Activated naive CD4-positive, alpha-beta T cell treated with Interleukin-2 at 50 U/mL for 16 hours (primary cell): ENCODE measurements at places on chromosomes 1 and 21.

GRCh38 chr1:203028784-203029553 is 2.7 kb downstream of the PPFIA4 start:
- no peak for DNase-seq

- no peak for DNase-seq
Observed at GRCh38 chr1:64691626-64692025, 53.2 kb upstream of the RAVER2 start.

- DNase-seq, result no peak
Observed at GRCh38 chr1:225996946-225997545, 2.1 kb downstream of the SDE2 start.

DNA sequence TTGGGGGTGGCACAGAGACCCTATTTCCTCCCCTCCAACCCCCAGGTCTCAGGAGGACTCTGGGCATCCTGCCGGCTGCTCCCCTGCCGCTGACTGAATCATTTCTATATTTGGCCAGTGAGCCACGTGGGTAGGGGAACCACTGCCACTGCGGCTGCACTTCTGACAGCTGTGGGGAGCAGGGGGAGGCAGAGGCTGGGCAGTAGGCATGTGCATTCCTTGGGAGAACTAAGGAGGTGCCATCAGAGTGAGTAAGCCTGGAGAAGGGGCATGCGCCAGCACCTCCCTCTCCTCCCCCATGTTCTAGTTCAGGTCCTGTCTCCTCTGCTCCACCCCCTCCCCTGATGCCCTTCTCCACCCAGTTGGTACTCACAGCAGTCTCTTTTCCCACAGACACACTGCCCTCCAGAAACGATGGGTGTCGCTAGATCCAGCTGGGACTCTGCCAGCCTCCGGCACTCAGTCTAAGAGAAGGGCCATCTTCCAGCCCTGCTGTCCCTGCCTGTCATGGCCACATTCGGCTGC is 12.0 kb downstream of the PPFIA4 start:
- DNase-seq, result no peak

GRCh38 chr1:173853074-173853473 is 14.7 kb downstream of the GAS5 start:
- no peak for DNase-seq

DNA sequence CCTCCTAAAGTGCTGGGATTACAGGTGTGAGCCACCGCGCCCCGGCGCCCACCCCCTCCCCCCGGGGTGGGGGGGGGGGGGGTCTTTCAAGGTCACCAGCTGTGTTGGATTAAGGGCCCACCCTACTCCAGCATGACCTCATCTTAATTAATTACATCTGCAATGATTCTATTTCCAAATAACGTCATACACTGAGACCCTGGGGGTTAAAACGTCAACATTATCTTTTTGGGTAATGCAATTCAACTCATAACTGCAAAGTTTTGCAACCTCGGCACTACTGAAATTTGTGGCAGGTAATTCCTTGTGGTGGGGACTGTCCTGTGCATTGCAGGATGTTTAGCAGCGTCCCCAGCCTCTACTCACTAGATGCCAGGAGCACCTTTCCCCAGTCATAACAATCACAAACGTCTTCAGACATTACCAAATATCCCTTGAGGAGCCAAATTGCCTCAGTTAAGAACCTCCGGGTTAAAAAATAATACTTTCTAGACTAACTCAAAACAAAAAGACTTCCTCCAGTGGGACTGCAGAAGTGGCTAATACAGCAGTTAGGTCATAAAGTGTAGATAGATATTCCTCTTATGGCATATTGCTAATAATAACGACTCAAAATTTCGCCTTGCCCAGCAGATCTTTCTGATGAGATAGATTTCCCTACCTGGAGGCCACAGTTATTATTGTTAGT is 233.0 kb upstream of the KAZN start:
- no peak for DNase-seq

GRCh38 chr1:213416461-213417224 is 365.6 kb downstream of the RPS6KC1 start:
- DNase-seq, result no peak

DNA sequence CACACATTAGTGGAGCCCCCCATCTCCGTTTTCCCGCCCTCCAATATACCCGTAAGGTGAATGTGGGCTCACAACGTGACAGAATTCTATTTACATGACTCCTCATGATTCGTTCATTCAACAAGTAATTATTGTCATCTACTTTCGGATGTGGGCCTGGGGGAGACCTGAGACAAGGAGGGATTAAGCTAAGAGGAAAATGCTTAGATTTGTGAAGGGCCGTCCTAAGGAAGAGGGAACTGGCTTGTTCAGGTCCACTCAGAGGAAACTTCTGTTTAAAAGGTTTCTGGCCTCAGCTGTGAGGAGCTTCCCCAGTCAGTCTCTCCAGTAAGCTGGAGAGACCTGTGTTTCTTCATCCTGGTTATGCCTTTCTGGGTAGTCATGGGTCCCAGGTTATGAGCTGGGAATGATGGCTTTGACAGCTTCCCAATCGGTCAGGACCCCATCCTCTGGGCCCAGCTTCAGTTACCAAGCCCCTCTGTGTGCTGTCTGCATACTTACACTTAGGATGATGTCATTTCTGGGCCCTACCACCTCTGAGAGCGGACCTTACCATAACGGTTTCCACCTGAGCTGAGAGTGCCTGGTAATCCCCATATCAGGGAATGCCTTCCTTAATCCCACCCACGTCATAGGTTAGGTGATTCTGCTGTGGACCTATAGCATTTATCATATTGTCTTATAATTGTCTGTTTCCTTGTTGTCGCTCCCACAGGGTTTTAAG is 687 bp upstream of the ERI3 start:
- no peak for DNase-seq

GRCh38 chr1:59315529-59316463 is 18.9 kb downstream of the FGGY start:
- no peak for DNase-seq

GRCh38 chr1:236261898-236262297 is 19.9 kb downstream of the ERO1B start:
- DNase-seq, result no peak

- no peak for DNase-seq
Observed at GRCh38 chr1:117836069-117836468, 93.4 kb downstream of the GDAP2 start.

- no peak for DNase-seq
Observed at GRCh38 chr1:98045211-98045766, 124.5 kb upstream of the DPYD start.

- no peak for DNase-seq
Observed at GRCh38 chr1:235908742-235909520, 42.2 kb upstream of the LYST start.

GRCh38 chr1:201436393-201436792 is 14.9 kb upstream of the TNNI1 start:
- no peak for DNase-seq

DNA sequence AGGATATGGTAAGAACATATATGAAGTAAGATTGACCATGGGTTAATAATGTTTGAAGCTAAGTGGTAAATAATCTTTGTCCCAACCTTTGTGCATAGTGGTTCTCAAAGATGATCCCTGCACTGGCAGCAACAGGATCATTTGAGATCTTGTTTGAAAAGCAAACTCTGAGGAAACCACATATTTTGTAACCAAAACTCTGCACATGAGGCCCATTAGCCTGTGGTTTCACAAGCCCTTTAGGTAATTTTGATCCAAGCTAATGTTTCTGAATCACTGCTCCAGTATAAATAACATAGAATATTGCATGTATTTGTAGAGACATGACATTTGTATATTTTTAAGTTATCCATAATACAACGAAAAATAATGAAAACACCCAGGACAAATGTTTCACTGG is 147.9 kb upstream of the RGS18 start:
- DNase-seq, result no peak

- no peak for DNase-seq
Observed at GRCh38 chr1:155253208-155253607, 2.1 kb downstream of the ENTREP3 start.

GRCh38 chr1:11355559-11356475 is 82.8 kb downstream of the UBIAD1 start:
- DNase-seq, result no peak

GRCh38 chr1:238647877-238648276 is 738.5 kb upstream of the CHRM3 start:
- DNase-seq, result no peak

DNA sequence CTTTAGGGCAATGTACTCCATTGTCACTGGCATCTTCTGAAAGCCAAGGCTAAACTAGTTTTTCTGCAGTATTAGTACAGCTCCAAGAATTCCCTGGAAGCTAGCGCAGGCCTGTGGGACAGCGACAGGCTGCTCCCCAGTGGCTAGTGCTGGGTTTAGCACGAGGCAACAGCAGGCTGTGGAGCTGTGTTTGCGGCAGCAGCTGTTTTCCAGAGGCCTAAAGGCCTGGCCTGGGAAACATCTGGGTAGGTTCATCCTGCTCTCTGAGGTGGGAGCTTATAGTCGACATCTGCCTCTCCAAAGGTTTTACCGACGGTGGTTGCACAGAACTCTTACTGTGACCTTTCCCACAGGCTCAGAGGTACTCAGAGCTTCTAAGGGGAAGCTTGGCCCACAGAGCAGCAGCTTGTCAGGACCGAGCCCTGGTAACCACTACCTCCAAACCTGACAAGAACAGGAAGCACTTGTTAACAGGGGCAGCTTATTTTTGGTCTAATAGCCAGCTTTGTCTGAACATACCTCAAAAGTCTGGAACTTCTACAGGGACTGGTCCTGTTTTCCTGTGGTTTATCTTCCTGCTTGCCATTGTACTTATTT is 17.2 kb downstream of the CC2D1B start:
- no peak for DNase-seq

DNA sequence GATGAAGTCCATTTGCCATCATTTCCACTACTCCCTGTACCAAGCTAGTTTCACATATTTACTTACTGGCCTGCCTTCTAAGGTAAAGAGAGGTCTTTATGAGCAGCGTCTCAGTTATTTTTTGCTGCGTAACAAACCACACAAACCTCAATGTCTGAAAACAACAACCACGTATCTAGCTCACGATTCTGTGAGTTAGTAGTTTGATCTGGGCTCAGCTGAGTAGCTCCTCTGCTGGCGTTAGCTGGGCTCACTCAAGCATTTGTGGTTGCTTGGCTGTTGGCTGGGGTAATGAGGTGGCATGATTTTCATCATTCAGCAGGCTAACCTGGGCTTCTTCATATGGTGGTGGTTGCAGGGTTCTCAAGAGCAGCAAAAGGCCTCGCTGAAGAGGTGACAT is 225.4 kb downstream of the FOXD2 start:
- no peak for DNase-seq

DNA sequence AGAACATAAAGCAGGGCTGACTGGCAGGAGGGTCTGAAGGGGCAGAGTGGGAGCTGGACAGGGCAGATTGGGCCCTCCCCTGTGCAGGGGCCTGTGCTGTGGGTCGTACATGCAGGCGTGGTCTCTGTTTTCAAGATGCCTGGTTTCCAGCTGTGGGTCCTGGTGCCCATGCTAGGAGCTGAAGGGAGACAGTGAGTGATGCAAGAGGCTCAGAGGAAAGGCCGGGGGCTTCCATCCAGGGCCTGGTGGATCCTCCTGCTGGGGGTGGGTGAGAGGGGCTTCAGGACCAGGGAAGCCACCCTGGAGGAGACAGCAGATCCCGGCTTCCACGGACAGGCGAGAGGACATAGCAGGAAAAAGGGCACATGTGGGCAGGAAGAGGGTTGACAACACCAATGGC is 349.0 kb upstream of the VAMP3 start:
- DNase-seq, result no peak

DNA sequence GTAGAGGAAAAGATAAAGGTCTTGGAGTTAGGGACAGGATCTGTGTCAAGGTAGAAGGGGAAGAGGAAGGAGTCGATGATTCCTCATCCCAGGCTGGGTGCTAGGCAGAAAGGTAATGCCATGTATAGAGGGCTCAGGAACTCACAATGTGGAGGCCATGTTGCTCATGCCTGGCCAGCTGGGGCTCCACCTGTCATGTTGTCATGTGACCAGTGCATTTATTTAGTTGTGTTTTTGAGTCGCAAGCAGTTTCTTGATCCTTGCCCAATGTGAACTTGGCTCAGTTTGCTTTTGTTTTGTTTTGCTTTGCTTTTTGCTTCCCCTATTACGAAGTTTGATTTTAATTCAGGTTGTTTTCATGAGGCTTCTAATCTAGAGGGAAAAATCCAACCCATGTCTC is 5.7 kb downstream of the CASQ2 start:
- DNase-seq, result no peak

- DNase-seq, result no peak
Observed at GRCh38 chr1:156119503-156120209, 5.1 kb downstream of the LMNA start.

DNA sequence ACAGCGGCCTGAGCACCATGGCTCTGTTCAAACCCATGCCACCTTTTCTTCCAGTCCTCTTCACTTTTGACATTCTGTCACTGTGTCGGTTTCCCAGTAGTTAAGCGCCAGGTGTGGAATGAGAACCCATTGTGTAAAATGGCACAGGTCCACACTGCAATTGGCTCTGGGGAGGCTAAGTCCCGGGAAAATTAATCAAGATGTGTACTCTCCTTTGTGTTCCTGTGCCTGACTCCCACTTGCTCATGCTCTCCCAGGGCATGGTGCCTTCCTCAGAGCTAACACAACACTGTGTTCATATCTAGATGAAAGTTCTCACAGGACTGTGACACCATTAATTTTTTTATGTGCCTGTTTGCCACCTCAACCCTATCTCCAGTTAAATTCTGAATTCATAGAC is 59.0 kb upstream of the BTG3 start:
- no peak for DNase-seq

DNA sequence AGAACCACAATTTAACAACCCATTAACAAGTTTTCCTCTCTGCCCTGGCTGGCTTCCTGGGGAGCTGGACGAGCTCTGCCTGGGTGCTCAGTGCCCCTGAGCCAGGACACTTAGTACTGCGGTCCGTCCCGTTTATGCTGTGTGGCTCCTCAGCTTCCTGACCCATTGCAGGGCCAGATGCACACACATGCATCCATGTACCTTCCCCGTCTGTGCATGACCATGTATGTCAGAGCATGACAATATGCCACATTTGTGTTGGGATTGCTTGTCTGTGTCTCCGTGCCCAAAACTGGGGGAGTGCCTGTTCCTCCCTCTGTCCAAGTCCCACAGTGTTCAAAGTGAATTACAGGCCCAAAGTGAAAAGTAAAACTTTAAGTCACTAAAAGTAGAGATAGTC is 9.7 kb upstream of the TFF3 start:
- DNase-seq, result no peak

DNA sequence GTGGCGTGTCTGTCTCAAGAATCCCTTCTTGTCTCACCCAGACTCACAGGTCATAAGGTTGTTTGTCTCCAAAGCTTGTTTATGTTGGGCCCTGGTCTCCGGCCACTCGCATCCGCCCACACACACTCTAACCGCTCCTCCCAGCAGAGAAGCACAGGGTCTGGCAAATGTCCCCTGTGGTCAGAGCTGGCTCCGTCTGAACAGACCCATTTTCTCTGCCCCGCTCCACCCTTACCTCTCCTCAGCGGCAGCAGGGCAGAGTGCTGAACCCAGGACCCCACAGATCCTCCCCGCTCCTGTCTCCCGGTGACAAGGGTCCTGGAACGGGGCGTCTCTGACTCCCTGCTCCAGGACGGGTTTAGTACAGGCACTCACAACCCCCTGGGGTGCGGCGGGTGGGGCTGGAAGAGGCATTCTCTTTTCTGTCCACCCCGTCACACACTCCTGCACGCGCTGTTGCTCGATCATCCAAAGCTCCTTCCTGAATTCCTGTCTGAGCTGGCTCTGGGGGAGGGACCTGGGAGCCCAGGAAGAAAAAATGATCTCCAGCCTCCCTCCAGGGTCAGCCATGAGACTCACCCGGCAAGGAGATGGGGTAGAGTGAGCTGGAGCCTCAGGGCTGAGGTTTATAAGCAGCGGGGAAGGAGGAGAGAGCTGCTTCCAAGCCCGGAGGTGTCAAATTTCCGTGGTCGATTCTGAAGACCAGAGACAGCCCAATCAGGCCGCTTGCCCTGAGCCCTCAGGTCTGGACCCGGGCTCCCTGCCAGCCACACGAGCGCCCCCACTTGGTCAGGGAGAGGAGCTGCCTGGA is at the start of gene S100A13:
S100A13 (minus strand) TSS at position 602 of the 811 bp plus-strand sequence. CDS start 1,033 bp downstream, outside the sequence.
- DNase-seq, result no peak
